ENCODE measurements at places on chromosomes 2 and 18.

DNA sequence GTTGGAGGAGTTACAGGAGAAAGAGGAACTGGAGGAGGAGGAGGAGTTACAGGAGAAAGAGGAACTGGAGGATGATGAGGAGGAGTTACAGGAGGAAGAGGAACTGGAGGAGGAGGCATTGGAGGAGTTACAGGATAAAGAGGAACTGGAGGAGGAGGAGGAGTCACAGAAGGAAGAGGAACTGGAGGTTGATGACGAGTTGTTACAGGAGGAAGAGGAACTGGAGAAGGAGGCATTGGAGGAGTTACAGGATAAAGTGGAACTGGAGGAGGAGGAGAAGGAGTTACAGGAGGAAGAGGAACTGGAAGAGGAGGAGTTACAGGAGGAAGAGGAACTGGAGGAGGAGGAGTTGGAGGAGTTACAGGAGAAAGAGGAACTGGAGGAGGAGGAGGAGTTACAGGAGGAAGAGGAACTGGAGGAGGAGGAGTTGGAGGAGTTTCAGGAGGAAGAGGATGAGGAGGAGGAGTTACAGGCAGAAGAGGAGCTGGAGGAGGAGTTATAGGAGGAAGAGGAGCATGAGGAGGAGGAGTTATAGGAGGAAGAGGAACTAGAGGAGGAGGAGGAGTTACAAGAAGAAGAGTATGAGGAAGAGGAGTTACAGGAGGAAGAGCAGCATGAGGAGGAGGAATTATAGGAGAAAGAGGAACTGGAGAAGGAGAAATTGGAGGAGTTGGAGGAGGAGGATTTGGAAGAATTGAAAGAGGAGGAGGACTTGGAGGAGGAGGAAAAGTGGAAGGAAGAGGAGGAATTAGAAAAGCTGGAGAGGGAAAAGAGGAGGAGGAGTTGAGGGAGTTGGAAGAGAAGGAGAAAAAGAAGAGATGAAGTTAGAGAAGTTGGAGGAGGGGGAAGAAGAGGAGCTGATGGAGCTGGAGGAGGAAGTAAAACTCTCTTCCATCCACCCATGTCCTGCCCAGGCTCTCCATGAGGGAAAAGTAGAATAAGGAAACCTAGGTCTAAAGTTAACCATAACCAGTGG, 37.2 kb downstream of the CLASP1 start:
- DNase-seq: no peak

DNA sequence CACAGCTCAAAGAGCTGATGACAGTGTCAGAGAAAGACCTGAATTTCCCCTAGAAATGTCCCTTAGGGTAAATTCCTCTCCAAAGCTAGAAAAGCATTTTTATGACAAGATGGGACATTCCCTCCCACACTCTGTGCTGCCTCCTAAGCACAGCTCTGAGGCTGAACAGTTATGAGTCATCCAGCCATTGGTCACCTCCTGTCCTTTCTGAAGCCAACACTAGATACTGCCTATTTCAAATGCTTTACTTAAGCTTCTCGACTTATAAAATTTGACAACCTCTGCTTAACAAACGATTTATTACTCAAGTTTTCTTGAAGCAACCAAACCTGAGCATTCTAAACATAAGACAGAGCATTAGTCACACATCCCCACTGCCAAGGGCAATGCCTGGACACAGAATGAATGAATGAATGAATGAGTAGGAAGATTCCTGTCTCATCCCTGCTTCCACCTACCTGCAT, 35.4 kb downstream of the B4GALT6 start:
- no peak for DNase-seq

DNA sequence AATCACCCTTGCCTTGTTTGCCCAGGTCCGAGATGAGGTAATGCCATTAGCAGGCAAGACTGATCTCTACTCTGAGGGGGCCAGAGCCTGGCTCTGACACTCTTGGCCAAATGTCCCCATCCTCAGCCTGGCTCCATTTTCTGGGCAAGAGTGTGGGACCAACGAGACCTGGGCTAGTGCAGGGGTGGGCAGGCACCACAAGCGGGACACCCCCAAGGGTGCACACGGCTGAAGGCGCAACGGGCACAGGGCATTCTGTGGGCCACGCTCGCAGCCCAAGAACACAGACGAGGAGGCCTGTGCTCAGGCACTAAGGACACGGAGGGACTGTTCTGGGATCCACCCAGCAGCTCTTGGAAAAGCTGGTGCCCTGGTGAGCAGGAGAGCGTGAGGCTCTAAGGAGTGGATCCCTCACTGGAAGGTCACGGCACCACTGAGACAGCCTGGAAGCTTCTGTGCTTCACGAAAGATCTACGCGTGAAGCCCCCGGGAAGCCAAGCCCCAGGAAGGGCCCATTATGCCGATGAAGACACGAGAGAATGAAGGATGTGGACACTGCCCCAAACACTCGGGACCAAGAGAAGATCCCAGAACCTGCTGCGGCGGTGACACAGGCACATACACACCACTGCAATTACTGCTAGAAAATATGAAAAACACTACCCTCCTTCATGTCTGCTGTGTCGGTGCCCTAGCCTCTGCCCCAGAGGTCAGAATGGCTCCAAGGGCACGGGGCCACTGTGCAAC, 138.2 kb downstream of the HDAC4 start:
- DNase-seq: no peak

DNA sequence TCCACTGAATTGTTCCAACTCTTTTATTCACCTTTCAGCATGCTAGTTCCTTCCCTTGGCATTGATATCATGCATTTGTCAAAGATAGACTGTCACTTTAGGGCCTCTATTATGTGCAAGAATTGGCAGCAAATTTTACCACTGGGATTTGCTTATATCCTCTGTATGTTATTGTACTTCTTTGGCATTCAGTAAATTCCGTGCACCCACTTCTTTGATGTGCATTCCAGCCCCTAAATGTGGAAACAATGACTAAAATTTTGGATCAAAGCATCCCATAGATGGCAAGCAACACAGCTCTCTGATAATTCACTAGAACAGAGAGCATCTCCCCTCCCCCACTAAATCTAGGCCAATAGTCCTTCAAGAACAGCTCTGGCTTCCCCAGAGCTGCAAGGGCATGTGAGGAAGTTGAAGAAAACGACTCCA, 399.0 kb upstream of the HNRNPA3 start:
- DNase-seq: no peak

DNA sequence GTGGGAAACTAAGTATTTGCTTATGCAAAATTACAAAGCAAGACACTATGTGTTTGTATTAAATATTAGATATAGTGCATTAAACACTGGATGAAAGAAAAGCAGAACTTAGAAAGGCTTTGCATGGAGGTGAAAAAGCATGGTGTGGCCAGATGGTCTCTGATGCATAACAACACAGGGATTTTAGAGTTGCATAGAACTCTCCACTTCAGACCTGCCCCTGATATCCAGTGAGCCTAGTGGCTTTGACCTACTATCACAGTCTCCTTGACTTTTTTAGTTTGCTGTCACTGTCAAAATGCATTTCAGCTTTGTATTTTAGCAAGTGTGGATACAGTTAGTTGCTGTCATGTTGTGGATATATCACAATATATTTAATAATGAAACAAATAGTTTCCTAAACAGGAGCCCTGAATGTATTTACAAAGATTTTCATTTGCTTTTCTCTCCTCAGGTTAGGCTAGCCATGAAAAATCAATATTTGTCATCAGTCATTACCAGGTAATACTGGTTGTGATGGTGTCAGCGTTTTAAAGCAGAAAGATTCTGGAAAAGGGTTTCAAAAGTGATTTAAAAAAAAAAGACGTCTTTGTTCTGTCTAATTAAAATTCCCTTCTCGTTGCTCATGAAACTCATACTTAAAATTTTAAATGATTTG, 5.2 kb downstream of the CSRNP3 start:
- DNase-seq: no peak

GRCh38 chr2:64586883-64587481, 62.9 kb downstream of the AFTPH start:
- no peak for DNase-seq

DNA sequence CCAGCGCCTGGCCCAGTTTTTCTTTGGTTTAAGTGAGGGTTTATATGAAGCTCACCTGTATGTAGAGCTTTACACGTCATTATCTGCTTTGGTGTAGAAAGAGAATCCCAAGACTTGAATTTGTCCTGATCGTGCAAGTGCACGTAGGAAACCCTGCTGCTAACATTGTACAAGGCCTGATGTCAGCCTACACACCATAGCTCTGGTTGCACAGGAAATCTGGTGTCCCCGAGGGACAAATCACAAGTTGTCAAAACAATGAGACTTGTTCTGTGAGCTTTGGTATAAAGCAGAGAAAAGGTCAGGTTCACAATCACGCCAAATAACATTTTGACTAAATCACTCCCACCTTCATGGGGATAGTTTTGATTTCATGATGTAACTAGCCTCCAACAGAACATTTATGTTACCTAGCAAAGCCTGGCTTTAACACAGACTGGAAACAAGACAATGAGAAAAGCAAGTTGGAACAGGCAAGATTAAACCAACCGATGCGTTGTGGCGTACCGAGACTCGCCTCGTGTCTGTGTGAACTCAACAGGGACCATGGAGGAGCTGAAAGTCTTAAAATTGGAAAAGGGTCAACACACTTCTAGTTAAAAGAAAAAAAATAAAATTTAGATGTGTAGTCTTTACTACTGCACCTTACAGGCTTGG, 41.4 kb downstream of the ZAP70 start:
- DNase-seq: no peak

DNA sequence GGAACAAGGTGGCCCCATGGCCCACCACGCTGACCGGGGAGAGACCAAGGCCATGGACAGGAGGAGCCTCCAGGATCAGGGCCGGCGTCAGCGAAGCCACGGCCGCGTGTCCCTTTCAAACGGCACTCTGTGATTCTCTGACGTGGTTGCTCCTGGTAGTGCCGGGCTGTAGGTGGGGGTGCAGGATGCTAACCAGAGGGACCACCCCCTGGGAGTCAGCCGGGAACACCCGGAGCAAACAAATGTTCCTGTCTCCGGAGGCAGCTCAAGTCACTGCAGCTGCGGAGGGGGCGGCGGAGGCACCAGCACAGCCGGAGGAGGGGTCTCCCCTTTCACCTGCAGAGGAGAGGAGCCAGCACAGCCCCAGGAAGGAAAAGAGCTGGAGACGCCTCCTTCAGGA, 750.6 kb upstream of the SALL3 start:
- no peak for DNase-seq

DNA sequence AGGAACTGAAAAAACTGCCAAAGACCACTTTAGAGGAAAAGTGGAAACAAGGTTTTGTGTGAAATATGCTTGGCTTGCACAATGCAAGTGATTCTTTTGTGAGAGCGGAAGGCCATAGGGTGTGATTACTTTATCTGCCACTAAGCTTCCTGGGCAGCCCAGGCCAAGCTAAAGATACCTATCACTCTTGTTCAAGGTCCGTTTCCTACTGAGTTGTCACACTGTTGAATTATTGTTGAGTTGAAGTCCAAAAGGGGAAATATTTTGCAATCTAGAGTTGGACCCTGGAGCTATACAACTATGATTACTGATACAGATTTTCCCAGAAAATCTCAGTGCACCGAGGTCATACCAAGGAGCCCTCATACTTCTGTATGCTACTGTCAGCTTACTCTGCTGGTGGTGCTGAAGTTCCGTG, 72.7 kb upstream of the CTAGE1 start:
- no peak for DNase-seq

GRCh38 chr18:12306752-12307700, 1.0 kb upstream of the TUBB6 start:
- DNase-seq: no peak

- DNase-seq: no peak
These were observed 19.2 kb upstream of the AP1S3 start for GRCh38 chr2:223856584-223856983.

DNA sequence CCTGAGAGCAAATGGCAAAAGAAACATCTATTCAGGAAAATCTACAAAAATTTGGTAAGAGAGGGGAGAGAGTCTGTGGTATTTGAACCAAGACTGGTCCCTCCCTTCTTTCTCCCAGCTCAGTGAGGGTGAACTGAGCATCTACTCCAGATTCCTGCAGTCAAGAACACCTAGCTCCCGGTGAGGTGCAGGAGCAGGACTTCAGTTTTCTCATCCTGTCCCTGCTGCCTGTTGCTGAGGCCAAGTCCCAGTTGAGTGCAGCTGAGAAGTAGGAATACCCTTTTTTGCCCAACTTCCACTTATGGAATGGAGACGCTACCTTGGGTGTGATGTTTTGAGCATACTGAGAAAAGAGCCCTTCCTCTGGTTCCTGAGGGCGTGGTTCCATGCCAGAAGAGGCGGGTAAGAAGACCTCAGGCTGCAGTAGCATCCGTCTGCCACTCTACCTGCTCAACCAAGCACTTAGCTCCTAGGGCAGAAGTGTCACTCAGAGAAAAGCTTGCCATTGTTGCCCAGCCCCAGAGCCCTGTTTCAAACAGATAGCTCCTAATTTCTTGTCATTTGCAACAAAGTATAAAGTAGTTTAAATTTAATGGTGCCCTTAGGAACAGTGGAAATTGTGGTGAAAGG, 112.9 kb downstream of the SOS1 start:
- no peak for DNase-seq

GRCh38 chr2:195818106-195818505, 161.1 kb downstream of the SLC39A10 start:
- no peak for DNase-seq

GRCh38 chr2:238225911-238226697, 13.7 kb downstream of the HES6 start:
- DNase-seq: no peak

DNA sequence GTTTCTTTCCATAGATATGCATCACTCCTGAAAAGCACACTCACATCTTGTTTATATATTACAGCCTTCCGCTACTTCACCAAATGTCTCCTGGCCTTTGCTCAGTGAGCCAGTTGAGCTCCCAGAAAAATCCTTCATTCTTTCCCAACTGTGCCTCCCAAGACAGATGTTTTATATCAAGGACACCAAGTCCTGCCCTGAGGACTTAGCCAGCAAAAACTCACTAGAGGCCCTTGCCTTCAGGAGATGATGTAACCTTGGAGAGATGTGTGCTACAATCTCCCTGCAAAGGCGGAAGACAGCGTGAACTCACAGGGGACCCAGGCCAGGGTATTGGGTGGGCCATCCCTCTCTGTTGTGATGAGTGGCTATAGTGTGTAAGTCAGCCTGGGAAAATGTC, 86.1 kb upstream of the CTAGE1 start:
- no peak for DNase-seq

GRCh38 chr18:32383050-32383819, 87.4 kb downstream of the GAREM1 start:
- DNase-seq: no peak

DNA sequence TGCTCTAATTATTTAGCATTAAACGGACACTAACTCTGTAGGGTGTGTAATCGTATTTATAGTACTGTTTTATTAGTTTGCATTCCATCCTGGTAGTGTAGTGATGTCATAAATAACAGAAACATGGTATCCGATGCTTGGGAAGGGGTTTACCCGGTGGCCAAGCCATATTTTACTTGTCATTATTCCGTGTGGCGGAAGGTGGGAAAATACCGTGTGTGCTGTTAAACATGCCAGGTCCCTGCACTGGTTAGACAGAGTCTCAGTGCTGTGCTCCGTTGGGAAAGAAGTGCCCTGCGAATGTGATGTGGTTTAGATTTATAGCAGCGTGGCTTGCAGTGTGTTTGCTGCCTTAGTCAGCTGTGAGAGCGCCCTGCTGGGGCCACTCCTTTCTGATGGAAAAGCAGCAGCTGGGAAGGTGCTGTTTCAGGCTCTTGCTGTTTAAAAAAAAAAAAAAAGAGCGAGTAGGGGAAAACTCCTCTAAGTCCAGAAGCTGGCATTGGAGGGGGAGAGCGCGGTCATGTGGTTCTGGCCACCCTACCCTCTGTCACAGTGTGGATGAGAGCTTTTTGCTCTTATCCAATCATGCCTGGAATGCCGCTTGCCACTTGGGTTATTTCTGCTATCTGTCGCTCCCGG, 211.0 kb downstream of the NEDD4L start:
- DNase-seq: no peak

- DNase-seq: no peak
These were observed 6.8 kb downstream of the LBH start for GRCh38 chr2:30237966-30238800.
